Left renal cortex interstitium (tissue), 4 donors: ENCODE measurements at places on chromosomes 11 and 22.

- DNase-seq = no peak
Observed at GRCh38 chr11:33125025-33125424, 36.3 kb downstream of the CSTF3 start.

DNA sequence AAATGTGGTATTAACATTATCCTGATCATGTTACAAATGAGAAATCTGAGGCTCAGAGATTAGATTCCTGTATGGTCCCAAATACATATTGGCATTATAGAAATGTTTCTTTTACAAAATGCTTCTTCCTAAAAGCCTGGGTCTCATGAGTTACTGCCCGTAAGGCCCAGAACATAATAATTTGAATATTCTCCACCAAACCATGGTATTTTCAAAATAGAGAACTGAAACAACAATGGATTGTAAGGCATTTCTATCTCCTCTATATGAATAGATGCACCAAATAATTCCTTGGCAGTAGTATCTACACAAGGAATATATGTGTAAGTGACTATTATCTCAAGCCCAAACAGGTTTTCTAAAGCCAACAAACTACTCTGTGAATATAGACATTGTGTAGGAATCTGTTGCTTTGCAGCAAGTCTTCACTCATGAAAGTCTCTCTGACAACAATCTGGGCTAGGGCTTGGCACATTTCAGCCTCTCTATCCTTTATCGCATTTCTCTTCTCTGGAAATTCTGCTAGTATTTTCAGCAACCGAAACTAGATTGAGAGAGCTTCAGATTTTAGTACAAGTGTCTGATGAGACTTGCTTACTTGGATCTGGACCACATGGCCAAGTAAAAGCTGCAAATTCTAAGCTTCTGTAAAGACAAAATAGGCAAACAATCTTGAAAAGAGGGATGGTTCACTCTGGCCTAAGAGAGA, 112.8 kb upstream of the ARHGAP20 start:
- no peak for DNase-seq

DNA sequence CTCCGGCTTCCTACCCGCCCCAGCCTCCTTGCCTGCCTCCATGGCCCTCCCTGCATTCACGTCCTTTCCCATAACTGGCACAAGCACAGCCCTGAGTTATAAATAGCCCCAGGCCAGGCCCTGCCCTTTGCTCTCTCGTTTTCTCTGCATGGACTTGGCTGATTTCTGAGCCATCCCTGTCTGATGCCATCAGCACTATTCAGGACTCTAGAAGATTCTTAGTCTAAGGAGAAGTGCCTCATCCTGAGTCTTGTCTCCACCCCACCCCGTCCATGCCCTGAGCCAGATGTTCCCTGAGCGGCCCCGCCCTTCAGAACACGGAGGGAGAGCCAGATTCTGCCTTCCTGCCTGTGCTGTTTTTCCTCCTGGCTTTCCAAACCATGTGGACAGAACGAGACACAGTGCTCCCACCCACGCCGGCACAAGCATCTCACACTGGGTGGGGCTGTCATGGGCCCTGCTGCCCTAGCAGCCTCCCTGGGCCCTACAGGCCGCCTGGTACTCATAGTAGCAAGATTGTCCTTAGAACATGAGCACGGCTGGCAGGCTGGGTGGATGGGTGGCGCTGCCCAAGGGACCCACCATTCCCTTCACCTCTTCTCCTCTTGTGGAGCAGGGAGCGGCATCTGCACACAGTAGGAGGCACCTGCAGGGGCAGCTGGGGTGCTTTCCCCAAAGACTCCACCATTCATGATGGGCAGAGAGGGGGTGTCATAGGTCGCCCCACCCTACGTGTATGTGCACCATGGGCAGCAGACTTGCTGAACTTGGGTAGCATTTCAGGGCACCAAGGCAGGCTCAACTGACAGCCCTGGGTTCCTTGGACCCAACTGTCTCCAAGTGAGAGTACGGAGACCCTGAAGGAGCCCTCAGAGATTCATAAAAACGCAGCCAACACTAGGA, 76.9 kb downstream of the BCR start:
- no peak for DNase-seq

- DNase-seq = no peak
Observed at GRCh38 chr22:49150801-49151221, 676.9 kb downstream of the BRD1 start.

DNA sequence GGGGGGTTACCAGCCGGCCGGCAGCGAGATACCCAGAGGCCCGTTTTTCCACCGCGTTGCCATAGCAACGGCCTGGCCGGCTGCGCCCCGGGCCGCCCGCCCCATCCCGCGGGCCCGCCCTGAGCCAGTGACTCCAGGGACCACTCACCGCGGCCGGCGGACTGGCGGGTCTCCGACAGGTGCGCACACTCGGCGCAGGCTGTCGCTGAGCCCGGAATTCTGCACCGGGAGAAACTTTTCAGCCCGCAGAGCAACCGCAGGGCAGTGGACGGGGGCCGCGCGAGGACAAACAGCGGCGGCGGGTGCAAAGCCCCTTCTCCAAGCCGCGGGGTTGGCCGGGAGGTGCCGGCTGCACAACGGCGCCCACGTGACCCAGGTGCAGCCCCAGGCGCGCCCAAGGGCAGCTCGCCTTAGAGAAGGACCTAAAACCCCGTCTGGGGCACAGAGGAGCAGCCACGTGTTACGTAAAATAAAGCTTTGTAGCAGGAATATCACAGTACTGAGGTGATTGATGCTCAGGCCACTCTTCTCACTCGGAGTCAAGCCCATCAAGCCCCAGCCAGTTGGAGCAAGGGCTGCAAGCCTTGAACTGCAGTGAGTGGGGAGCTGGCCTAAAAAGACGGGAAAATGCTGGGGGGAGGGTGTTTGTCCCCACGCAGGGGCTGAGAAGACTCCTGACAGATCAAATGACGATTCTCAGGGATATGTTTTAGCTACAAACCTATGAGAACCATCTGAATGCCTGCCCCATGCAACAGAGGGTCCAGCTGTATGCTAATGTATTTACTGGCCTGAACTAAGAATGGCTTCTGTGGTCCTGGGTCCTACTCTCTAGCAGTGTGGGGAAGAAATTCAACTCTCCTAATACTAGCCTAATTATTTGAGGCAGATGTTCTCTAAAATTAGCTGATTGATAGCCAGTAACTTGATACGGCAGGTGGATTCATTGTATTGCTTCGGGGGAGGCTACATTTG, at the start of gene STK33:
Gene STK33, minus strand, starts transcription at position 294 of the 975 bp plus-strand sequence. CDS start 119,323 bp downstream, outside the sequence.
- DNase-seq = no peak

DNA sequence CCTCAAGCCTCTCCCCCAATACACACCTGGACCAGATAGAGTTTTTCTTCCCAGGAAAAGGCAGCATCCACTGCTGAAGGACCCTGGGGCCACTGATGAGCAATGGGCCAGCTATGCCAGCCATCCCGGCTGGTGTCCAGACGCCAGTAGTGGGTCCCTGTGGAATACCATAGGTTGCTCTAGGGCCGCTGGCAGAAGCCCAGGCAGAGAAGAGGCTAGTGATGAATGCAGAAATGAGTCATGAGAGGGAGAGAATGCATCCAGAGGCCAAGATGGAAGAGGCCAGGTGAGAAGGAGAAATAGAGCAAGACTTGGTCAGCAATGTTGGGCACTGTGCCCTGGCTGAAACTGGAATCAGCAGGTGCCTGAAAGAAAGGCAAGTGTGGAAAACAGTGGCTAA, 8.9 kb downstream of the HPX start:
- no peak for DNase-seq

DNA sequence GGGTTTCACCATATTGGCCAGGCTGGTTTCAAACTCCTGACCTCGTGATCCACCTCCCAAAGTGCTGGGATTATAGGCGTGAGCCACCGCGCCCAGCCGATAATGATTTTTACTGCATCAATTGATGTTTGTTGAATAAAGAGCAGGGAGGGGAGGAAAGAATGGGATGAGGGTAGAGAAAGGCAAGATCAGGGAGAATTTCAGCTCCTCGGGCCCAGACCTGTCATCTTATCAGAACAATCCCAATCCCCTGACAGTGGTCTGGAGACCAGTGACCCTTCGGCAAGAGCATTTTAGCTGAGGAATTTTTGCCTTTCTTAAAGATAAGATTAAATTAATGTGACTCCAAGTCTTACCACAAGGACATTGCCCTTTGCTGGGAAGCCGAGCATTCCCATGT, 15.0 kb upstream of the ANO1 start:
- DNase-seq = no peak

DNA sequence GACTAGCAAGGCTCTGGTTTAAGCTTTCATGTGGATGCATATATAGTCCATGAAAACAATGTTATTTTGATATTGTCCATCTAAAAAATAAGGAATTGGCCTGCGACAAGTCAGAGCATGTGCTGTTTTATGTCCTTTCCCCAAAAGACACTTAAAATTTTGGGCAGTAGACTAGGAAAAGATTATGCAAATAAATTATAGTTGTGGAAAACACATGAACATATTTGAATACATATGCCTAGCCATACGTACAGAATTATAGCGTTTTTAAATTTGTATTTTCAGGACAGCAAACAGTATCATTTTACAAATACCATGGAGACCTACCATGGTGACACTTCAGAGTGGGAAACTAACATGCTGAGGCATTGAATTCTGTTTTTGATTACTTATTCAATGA, 113.8 kb upstream of the SLC5A12 start:
- DNase-seq = no peak
